HuH-7.5 (cell line): ENCODE measurements at places on chromosomes 1 and 21.

GRCh38 chr21:32562915-32563314 lies 22.4 kb downstream of the TCP10L start:
- DNase-seq = no peak

GRCh38 chr21:35119501-35120047 lies 70.5 kb upstream of the RUNX1 start:
- DNase-seq = no peak

DNA sequence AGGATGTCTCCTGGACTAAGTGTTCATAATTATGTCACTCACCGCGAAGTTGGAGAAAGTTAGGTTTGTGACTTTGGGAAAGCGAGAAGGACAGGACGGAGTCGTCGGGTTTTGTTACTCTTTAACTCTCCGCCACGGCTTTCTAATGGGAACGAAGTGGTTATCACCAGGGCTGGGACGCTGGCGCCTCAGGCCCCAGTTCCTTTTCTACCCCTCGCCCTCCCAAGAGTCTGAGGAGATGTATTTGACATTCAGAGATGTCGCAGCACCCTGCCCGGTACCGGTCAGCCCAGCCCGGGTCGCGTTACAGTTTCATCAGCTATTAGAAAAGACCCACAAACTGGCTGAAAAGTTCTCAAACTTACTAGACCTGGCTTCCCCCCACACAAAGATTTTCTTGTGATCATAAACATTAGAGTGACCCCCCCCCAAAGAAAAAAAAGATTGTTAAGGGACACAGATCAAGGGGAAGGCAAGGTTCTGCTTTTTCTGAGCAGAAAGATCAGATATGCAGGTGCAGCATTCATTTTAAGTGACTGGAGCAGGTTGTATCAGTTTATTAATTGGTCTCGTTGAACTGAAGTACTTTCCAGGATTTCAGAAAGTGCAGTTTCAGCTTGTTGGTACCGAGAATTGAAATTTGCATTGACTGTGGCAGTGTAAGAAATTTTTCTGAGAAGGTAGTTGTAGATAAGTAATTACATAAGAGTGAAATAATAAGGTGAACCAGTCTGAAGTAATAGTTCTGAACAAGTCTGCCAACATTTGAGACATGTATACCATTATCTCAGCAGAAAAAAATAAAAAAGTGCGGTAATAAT lies 859 bp upstream of the ZBTB18 start:
- DNase-seq = peak; percentile 35

- peak; percentile 28 for DNase-seq
Observed at GRCh38 chr21:37582590-37582989, 216.0 kb downstream of the DYRK1A start.

DNA sequence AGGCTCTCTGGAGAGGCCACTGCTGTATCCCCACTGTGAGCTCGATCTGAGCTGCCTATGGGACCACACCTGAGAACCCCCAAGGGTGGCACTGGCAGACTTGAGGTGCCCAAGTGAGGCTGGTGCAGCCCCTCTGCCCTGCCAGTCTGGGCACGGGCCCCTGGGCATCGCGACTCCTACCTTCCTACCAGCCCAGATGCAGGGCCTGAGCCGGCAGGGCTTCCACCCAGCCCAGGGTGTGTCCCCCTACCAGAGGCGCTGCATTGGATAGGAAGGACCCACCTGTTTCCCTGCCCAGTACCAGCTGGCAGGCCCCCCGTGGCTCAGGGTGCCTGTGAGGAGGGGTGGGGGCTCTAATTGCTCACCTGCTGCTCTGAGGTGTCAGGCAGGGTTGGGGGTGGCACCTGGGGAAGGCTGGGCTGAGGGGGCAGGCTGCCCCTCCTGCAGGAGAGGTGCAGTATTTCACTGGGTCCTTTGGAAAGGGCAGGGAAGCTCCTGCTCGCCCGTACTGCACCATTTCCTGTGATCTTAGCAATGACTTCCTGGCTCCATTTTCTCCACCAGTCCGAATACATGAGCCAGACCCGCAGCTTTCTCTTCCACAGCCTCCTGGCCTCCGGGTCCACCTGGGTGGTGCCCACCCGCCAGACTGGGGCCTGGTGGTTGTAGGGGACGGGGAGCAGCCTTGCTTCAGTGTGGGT lies 11.8 kb downstream of the TP73 start:
- DNase-seq = no peak

GRCh38 chr1:15941044-15941840 lies 34.7 kb downstream of the ZBTB17 start:
- DNase-seq = no peak

GRCh38 chr1:161128591-161129420 lies 3.7 kb downstream of the DEDD start:
- no peak for DNase-seq

DNA sequence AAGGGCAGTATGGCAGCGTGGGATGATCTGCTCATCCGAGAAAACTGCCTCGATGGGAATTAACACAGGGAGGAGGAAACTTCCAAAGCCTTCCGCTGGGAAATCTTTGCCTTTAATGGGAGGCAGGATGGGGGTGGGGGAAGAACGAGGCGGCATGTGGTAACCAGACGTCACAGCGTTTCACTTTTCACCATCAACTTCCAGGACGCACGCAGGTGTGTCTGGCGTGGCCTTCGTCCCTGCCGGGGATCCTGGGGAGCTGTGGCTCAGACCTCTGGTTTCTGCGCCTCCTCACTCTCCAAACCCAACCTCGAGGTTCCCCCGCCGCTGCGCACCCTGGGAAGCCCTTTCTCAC lies 282 bp downstream of the RSPH1 start:
- peak; percentile 24 for DNase-seq

GRCh38 chr1:38141483-38141882 lies 94.9 kb upstream of the POU3F1 start:
- DNase-seq = no peak

GRCh38 chr1:53366901-53367502 lies 39.1 kb upstream of the LRP8 start:
- no peak for DNase-seq

DNA sequence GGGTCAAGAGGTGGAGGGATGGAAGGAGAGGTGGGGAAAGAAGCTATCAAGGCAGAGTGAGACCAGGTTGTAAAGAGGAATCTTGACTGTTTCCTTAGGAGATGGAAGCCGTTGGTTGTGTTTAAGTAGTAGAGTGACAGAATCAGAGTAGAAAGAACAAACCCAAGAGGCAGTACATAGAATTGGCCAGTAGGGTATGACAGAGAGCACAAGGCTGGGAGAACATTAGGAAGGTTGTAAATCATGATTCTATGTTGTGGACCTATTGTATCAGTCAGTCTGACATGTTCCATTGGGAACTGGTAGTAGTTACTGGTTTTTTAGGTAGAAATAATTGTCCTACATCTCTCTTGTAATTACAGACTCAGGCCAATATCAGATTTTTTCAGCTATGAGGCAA lies 486.9 kb upstream of the USP24 start:
- no peak for DNase-seq

GRCh38 chr1:228955691-228956090 lies 220.4 kb downstream of the RHOU start:
- DNase-seq = no peak

DNA sequence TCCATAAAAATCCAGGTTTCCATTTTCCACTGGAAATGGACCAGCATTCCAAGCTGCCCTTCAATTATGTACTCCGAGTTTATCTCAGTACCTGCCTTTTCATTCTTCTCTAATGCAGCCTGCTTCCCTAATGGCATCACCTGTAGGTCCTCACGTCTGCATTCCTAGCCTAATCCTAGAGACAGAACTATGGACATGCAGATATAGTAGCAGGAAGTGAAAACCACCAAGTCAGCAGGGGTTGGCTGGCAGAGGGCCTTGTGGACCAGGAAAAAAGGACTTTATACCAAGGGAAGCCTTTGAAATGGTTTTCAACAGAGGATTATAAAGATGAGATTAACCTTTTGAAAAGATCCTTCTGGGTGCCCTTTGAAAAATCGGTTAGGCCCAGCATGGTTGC lies 135.7 kb upstream of the L1TD1 start:
- DNase-seq = no peak
